ENCODE measurements at places on chromosomes 5 and 9.

DNA sequence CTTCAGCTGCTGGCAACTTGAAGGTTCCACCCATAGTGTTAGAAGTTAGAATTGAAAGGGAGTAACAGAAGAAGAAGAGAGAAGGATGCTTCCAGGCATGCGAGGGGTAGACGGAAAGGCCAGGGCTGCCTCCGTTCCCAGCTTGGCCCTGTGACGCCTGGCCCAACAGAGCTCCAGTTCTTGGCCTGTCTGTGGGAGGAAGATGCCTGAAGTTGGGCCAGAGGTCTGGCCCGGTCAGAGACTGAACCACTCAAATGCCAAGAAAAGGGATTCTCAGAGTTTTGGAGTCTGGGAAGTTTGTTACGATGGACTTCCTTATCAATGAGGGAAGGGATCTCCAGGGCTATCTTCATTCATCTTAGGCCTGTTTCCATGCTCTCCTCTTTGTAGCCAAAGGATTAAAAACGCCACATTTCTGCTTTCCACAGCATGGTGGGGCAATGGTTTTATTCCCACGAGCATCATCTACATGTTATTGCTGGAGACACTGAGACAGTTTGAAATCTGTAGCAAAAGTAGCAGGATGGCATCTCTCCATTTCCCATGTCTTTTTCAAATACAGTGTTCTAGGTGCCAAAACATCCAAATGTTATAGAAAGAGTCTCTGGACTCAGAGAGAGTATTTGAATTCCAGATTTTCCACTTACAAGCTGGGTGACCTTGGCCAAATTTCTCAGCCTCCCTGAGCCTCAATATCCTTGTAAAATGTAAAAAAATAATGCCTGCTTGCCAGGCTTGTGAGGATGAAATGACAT lies 65.4 kb upstream of the ANKRD55 start:
- no peak for DNase-seq

DNA sequence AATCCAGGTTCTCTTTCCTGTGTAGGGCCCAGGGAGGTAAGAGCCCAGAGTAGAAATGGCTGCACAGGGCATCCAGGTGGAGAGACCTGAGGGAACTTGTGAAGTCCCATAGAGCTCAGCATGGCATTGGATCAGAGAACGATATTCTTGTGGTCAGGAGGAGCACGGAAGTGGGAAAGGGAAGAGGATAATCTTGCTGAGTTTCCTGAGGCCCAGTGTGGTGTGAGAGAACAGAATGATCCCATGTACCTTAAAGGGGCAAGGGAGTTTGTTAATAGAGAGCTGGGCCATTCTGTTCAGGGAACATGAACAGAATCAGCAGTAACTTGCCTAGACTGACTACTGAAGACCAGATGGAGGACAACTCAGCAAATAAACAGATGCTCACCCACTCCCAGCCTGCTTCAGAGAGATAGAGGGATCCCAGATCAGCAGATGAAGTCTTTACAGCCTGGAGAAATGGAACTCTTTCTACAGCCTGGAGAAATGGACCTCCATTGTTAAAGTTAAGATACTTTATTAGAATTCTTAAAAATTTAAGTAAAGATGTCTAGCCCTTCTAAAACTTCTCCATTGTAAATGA lies 119.7 kb upstream of the ELL2 start:
- no peak for DNase-seq

DNA sequence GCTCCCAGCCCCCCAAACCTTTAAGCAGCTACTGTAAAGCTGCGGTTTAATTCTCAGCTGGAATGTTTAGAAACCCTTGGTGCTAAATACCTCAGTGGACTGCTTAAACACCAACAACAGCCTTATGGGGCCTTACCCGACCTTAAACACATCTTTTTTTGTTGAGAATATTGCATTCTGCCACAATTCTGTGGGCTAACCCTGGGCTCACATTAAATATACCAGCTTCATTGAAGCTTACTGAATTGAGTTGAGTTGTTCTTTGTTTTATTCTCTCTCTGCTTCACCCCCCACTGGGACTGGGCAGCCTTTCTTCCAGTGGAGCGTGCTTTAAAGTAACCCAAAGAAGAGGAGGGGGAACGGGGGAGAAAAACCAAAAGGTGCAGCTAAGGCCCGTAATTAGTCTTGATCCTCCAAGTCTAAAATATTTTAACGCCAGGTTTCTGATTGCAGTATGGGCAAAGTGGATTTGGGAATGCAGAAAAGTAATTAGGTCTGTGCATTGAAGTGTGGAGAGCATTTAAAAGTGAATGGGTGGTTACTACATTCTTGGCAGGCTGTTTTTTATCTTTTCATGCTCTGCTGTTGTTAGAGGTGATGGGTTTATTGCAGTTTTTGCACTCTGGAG lies 281.2 kb downstream of the NR2F1-AS1 start:
- DNase-seq, result no peak

- DNase-seq, result no peak
Observed at GRCh38 chr9:130497139-130497538, 52.4 kb downstream of the ASS1 start.

- no peak for DNase-seq
Observed at GRCh38 chr5:173806270-173807035, 81.7 kb upstream of the CPEB4 start.

- DNase-seq, result no peak
Observed at GRCh38 chr5:61622156-61622555, 290.1 kb downstream of the ZSWIM6 start.

DNA sequence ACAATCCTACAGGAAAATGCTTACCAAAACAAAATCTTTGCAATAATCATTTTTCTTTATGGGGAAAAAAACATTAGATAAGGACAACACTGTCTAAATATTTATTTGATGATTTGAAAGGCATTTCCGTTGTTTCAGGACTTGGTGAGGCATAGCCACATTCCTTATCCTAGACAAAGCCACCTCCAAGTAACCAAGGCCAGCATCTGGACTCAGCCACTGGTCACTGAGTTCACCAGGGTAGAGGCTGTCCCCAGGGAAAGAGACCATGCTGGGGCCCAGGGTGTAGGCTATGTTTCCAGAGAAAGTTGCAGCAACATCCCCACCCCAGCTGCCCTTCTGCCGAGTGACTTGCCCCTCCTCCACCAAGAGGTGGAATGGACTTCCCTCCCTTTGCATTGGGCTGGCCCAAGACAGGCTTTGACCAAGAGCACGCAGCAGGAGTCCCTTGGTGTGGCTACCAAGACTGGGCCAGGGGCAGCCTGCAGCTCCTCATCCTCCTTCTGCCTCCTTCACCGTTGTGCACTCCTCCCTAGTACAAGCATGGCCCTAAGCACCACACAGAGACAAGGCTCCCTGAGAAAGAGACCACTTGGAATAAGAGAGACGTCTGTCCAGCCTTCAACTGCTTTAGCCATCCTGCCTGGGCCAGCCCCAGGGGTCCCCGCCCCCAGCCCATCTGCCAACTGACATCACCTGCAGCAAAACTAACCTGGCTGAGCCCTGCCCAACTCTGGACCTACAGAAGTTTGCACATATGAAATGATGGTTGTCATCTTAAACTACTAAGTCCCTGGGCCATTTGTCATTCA lies 68.1 kb upstream of the SPIN1 start:
- no peak for DNase-seq

DNA sequence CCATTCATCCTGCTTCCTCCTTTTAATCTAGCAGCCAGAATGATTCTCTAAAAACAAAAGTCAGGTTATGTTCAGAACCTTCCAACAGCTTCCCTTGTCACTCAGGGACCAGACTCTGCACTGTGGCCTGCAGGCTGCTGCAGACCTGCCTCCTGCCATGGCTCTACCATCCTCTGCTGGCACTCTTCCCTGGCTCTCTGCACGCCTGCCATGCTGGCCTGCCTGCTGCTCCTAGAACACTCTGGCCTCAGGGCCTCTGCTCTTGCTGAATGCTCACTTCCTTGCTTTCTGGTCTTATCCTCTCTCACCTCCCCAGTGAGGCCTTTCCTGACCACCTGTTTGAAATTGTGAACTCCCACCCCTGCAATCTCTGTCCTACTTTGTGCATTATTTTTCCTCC lies 149.4 kb downstream of the CD180 start:
- no peak for DNase-seq

GRCh38 chr5:138632900-138633489 lies 57.8 kb upstream of the HSPA9 start:
- no peak for DNase-seq

GRCh38 chr5:146828385-146828784 lies 50.2 kb downstream of the PPP2R2B start:
- no peak for DNase-seq

DNA sequence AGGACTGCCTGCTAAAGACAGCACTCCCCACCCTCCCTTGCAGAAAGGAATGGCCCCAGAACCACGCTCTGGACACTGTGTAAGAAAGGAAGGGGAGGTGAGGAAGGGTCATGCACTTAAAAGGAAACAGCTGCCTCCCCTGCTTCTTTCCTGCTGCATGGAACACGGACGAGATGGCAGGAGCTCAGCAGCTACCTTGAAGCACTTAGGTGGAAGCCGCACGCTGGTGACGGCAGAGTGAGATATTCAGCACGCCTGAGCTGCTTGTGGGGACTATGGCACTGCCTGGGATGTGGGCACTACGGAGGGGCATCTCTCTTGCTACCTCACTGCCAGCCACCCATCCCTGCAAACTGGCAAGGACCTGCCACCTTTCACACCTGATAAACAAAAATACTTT lies 101.5 kb downstream of the VAV2 start:
- DNase-seq, result no peak

- no peak for DNase-seq
Observed at GRCh38 chr9:69535286-69535832, 136.8 kb downstream of the APBA1 start.

GRCh38 chr9:98810102-98810842 lies 2.8 kb downstream of the GALNT12 start:
- no peak for DNase-seq

GRCh38 chr9:96062031-96062430 lies 186.5 kb downstream of the ERCC6L2 start:
- no peak for DNase-seq

DNA sequence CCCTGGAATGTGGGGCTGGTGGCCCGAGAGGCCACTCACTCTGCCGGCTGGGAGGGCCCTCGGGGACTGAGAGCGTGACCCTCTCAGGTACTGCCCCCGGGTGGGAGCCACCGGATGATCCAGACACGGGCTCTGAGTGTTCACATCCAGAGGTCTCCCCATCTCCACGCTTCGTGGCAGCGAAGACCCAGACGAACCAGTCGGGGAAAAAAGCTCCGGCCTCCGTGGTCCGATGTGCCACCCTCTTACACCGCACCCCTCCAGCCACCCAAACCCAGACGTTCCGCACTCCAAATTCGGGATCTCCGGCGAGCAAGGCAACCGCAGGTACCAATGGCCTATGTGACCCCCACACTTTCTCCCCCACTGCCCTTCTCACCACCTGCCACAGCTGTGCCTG lies 49.5 kb downstream of the AMBP start:
- DNase-seq, result no peak

GRCh38 chr9:116337015-116337414 lies 183.4 kb downstream of the PAPPA start:
- no peak for DNase-seq

GRCh38 chr9:95045751-95046150 lies 271.8 kb downstream of the FANCC start:
- no peak for DNase-seq

DNA sequence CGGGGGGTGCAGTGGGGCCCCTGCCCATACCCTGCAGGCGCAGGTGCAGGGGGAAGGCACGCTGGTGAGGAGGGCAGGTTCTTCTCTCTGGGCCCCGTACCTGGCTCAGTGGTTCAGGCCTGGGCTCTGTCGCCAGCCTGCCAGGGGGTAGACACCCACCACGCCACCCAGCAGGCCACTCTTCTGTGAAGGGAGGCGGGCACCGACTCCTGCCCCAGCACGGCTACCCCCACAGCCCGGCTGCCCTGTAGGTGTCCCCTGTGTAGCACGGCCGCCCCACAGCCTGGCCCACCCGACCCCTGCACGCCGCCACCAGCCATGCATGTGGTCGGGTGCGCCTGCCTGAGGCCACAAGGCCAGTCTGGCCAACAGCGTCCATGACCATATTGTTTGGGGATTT lies 1.7 kb downstream of the LCN6 start:
- DNase-seq, result no peak

GRCh38 chr9:101478444-101478843 lies 42.9 kb upstream of the ALDOB start:
- DNase-seq, result no peak

DNA sequence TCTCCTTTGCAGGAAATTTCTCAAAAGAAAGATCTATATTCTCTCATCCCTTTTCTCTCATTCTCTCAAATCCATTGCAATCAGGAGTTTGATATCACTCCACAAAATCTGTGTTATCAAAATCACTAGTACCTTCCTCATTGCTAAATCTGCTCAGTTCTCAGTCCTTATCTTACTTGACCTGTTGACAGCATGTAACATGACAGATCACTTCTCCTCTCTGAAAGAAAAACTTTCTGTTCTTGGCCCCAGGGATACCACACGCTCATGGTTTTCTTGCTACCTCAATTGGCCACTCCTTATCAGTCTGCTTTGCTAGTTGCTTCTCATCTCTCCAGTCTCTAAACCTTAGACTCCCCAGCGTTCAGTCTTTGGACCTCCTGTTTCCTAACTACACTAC lies 22.1 kb downstream of the SRP19 start:
- DNase-seq, result no peak

DNA sequence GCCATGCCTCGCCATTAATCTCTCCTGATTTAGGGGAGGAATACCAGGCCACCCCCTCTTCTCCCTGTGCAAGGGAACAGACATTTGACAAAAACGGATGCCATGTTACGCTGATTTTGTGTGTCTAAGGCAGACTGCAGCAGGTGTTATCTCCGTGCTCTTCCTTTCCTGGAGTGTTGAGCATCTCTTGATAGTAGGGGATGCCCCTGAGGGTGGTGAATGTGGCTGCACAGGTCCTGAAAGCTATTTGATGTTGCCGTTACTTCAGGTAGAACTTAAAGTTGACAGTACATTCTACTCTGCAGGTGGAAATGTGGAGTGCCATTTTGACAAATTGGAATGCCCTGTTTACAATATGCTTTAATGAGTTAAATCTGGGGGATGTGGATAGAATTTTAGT lies 21.5 kb downstream of the TENT4A start:
- no peak for DNase-seq

DNA sequence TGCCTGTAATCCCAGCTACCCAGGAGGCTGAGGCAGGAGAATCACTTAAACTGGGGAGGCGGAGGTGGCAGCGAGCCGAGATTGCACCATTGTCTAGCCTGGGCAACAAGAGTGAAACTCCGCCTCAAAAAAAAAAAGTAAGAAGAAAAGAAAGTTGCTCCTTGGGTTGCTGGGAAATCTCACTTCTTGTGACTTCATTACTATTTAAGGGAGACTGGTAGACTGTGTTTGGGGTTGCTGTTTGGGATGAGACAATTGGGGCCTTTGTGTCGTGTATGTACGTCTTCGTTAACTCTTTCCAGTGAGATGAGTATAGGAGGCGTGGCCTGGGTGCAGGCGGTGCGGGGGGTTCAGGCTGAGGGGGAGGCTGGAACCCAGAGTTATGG lies 11.6 kb downstream of the NDST1 start:
- no peak for DNase-seq

DNA sequence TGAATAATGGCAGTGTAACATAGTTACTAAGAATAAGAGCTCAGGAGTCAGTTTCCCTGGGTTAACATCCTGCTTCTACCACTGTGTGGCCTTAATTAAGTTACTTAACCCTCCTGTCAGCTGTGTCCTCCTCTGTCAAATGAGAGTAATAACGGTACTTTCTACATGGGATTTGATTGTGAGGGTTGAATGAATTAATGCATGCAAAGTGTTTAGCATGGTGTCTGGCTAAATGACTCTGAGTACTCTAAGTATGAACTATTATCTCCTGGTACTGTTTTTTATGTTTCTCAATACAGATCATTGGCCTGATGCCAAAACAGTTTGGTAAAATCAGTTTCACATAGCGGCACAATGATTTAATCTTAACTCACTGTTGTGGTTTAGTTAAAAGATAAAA lies 19.6 kb downstream of the ZNF131 start:
- no peak for DNase-seq
